Activated CD4-positive, CD25-positive, alpha-beta regulatory T cell treated with anti-CD3 and anti-CD28 coated beads, Interleukin-2, amount 50 U/mL, for 24 hours (primary cell): ENCODE measurements at places on chromosomes 5 and 9.

GRCh38 chr9:69919461-69920061 lies 98.9 kb downstream of the CFAP95 start:
- peak; percentile 38 for ATAC-seq

DNA sequence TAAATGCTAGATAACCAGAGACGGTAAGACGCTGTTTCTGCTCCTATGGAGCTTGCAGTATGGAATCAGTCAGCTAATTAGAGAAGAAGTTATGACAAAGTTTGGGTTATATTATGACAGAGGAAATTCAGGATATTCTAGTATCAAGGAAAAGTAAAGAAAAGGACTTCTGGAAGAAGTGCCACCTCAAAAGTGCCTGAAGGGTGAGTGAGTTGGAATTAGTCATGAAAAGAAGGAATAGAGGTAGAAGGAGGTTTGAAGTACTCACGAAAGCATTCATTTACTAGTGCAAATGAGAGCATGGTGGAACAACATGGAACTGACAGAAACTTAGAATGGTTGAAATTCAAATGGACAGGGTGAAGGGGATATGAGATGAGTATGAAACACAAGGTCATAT lies 40.4 kb upstream of the MTAP start:
- ATAC-seq = no peak

DNA sequence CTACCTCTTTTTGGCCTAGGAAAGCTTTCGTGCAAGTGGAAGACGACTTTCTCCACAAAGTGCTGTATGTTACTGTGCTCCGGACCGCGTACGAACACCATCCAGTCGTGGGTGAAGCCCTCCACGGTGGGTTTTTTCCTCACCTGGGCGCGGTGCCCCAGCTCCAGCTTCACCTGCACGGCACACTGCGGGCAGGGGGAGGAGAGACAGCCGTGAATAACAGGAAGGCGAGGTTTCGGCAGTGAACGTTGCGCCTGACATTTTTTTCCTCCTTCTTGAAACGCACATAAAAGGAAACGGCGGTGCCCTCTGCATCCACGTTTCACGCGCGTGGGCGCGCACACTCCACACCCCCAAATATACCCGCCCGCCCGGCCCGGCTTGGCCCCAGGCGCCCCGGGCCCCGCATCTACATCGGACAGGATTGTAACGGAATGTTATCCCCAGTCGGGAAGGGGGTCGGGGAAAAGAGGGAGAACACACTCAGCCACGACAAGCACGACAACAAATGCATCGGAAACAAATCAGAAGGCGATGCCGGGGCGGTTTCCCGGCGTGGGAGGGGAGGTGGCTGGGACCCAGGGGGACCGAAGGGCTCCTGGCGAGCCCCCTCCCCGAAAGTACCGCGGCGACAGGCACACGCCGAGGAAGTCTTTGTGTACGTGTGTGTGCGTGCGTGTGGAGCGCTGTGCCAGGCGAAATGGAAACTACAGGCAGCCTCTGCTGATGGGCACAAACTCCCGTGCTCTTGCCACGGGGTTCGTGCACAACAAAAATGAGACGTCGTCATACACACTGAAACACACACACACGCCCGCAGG lies 1.4 kb downstream of the MLLT3 start:
- no peak for ATAC-seq

DNA sequence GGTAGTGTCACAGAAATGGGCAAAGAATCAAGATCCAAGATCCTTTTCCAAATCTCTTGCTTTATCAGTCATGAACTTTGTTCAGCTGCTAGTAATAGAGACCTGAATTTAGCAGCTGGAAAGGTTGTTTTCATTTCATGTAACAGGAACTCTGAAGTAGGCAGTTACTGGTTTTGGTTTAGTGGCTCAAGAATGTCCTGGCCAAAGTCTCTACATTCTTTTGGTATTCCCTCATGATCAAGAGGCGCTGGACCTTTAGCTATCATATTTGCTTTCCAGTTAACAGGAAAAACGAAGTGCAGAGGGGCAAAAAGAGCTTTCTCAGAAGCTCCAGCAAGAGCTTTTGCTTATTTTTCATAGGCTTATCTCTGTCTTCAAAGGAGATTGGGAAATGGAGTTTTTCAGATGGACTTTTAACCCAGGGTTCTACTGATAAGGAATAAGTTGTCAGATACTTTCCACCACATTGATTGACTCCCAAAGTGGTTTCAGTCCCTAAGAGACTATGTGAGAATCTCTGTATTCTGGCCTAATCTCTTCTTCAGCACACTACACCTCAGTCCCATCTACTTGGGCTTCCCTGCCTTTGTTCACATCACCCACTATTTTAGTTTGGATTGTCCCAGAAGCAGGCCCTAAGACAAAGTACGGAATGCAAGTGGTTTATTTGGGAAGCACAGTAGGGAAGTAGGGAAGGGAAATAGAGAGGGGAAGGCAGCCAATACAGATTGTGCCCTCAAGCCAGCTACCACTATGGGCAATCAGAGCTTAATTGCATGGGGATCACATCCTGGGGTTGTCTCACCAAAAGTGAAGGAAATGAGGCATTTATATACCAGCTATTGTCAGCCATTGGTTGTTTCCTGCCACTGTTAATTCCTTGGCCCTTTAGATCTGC lies 359.3 kb downstream of the LRRC70 start:
- ATAC-seq = no peak

DNA sequence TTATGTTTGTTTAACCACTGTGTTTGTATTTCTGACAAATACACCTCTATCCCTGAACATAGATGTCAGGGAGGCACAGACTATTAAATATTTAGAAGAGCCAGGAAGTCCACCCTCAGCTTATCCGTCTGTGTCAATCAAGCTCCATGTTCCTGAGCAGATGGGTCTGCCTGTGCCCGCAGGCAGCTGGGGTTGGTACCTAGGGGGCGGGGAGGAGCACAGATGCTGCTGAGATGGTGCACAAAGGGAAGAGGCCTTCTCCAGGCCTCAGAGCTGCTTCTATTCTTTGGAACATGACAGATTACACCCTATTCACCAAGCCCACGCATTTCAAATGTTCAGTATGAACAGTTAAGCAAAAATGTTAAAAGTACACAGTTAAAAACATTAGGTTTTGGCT lies 142.1 kb downstream of the EPB41L4A start:
- no peak for ATAC-seq

DNA sequence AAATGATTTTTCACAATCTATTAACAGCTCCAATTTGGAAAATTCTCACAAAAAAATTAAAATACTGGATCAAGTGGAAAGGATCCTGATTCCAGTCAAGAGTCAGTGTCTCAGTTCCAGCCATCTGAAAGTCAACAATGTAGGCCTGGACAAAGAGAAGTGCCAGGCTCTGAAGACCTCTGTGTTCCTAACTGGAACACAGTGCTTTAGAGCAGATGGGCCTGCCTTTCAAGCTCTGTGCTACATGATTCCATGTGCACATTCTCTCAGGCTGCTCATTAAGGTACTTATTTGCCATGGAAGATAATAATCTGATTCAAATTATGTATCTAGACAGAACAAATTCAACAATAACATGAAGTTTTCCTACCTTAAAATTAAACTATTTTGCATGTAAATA lies 30.2 kb upstream of the ALDH1A1 start:
- ATAC-seq = no peak

DNA sequence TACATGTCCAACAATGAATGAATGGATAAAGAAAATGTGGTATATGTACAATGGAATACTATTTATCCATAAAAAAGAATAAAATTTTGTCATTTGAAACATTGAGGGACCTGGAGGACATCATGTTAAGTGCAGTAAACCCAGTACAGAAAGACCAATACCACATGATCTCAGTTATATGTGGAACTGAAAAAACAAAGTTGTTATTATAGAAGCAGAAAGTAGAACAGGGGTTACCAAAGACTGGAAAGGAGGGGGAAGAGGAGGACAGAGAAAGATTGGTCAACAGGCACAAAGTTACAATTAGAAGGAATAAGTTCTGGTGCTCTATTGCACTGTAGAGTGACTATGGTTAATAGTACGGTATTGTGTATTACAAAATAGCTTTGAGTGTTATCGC lies 233.8 kb downstream of the SEMA6A start:
- ATAC-seq = no peak
